ENCODE measurements at places on chromosomes 4 and X.

DNA sequence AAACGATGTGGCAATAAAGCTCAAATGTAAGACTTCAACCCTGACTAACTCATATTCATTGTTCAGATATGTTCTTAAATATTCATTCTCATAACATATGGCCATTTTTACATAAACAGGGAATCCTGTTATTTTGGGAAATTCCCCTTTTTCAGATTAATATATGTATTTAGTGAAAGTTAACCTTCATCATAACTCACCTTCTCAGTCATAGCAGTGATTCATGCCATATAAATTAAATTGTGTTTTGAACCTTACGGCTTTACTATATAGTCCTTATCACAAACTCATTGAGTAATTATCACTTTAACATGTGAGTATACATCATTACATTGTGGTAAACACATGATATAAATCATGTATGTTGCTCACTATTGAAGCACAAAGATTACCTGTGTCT is 392.5 kb upstream of the TRAM1L1 start:
- no peak for DNase-seq

DNA sequence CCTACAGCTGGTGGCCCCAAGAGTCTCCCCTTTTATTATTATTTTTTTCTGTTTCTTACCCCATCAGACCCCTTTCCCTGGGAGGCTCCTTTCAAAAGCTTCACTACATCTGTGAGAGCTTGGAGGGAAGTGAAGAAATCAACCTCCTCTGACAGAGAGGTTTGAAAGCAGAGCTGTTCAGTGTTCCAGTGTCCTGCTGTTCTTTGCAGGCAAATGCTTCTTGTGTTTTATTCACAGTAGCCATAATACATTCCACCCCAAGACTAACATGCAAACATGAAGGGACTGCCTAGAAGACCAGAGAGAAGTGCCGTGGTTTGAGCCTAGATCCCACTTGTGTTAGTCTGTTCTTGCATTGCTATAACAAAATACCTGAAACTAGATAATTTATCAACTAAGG is 192.1 kb downstream of the PTTG2 start:
- DNase-seq: no peak

GRCh38 chr4:32909736-32910135 is 2189.6 kb downstream of the PCDH7 start:
- DNase-seq: no peak

DNA sequence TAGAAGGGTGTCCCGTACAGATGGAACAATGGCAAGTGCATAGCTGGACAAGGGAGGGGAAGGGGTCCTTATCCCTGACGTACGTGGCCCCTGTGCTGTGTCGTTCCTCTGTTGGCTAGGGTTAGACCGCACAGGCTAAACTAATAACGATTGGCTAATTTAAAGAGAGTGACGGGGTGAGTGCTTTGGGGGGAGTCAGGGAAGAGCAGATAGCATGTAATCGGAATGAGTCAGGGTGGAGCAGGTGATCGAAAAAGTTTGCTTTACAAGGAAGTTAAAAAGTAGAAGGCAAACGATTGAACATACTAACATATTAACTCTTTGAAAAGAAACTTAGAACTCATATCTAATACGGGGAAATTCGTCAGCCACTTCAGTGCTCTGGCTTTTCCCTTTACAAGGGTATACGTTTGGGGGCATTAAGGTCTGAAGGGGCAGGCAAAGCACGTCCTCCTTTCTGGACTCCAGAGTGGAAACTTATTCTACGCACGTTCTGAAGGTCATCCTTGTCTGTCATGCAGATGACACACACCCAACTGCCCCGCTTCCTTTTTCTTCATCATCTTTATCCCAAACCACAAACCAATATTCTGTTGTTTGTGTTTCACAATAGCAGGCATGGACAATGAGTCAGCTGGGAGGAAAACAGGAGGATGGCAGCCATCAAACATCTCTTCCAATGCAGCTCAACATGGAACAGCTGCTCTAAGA is 10.2 kb upstream of the CRLF2 start:
- DNase-seq: no peak

DNA sequence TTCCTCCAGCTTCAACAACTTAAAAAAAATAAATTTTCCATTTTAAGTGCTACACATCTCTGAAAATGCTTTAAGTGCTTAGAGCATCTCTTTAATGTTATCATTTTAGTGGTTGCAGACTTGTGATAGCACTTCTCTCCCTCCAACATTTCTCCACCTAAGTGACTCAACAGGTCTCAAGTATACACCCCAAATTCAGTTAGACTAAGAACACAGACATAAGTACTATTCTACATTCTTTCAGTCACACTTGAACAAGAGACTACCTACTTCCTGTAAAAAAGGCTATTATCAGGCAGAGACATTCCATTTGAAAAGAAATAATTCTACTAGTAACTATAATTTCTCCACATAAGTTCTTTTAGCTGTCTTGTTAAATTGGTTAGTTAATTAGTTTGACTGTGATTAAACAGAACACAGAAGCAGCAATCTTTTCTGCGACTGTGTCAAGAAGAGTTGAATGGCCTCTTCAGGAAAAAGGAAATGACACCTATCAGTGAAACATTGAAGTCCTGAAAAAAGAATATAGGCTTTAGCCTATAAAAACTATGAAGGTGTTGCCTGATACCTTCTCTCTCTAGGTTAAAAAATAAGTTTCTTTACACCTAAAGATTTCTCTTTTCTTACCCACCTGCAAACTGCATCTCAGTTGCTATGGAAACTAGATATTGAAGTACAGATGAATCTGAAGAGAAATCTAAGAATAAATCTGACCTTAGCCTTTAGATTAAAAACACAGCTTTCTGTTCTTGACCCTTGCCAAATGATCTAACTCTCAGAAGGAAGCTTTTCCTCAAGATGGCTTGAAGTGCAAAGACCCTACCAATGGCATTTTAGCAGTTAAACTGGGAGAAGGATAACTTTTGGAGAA is 18.0 kb downstream of the NAF1 start:
- DNase-seq: no peak

DNA sequence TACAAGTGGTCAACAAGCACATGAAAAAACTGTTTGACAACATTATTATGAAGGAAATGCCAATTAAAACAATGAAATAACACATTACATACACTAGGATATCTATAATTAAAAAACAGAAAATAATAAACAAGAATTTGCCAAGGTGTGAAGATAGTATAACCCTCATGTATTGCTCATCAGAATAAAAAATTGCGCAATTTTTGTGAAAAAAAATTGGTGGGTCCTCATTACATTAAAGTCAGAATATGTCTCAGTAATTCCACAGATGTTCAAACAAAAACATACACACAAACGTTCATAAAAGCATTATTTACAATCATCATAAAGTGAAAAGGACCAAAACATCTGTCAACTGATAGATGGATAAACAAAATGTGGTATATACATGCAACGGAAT is 63.0 kb upstream of the AR start:
- DNase-seq: no peak

DNA sequence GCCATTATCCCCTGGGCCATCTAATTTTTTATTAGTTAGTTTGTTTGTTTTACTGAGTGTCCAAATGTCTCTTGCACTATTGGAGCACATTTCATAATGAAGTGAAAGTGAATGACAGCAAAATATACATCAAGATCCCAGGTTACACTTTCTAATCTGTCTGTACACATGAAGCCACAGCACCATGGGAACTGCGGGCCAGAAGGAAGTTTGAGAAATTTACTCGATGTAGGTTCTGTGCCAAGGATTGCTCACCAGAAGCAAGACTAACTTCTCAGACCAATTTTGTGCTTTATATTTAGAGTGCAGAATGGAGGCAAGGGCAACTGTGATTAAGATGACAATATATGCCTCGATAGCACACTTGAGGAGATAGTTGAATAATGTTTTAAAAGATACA is 258.0 kb downstream of the COL25A1 start:
- DNase-seq: no peak

DNA sequence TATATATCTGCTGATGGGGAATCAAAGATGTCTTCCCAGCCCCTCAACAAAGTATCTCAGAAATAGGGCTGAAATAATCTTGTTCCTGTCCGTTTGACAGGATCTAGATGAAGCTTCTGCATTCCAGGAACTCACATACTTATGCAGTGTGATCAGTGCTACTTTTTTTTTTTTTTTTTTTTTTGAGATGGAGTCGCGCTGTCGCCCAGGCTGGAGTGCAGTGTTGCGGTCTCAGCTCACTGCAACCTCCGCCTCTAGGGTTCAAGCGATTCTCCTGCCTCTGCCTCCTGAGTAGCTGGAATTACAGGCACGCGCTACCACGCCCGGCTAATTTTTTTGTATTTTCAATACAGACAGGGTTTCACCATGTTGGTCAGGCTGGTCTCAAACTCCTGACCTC is 36.4 kb downstream of the DHX15 start:
- no peak for DNase-seq

DNA sequence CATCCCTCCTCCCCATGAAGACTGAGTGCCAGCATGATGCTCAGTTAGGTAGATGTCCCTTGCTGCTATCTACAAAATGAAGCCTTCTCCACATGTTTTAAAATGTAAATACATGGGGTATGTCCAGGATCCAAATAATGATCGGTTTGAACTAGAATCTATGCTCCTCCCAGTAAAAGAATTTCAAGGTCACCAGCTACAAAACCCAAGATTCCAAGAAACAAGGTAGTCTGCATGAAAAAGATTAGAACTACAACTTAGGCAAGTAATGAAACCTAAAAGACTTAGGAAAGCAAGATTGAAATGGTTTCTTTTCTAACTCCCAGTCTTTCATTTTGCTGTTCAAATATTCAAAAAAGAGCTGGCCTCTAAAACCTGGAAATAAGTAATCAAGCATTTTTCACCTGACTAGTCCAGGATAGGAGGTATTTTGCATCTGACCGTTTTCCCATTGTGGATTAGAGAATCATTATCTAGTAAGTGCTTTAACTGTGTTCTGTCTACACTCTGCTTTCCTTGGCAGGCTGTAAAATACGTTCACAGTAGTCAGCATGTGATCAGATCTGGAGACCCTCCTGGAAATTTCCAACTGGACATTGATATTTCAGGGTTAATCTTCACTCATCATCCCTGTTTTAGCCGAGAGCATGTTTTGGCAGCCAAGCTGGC is 57.4 kb downstream of the CC2D2A start:
- DNase-seq: no peak

- DNase-seq: no peak
Observed at GRCh38 chr4:59571805-59572430, 1628.2 kb upstream of the ADGRL3 start.

- no peak for DNase-seq
Observed at GRCh38 chr4:183304067-183304466, 16.0 kb downstream of the CLDN22 start.

DNA sequence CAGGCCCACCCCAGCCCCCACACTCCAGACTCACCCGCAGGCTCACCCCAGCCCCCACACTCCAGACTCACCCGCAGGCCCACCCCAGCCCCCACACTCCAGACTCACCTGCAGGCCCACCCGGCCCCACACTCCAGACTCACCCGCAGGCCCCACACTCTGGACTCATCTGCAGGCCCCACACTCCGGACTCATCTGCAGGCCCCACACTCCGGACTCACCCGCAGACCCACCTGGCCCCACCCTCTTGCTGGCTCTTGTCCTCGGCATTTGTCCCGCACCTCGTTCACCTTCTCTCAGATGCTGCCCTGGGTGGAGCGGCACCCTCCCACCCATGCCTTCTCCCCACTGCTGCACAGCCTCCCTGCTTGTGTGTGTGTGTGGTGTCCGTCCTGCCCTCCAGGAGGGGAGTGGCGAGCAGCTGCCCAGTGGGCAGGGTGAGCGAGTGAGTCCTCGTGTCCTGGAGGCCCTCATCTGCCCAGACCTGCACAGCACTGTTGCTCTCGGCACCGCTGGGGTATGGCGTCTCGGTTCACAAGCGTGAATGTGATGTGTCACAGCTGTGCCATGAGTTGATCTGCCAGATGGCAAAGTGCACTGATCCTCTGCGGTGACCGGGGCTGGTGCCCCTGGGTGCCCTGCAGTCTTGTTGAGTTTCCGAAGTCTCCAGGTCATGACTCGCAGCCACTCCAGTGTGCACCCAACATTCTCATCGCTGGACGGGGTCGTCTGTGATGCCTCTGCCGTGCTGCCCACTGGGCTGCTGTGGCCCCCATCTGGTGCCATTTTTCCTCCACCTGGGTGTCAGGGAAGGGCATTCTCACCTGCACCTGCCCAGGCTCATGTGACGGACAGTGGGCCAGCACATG is 27.7 kb downstream of the MAEA start:
- DNase-seq: no peak

- no peak for DNase-seq
Observed at GRCh38 chr4:57985161-57985560, 875.0 kb upstream of the IGFBP7 start.

DNA sequence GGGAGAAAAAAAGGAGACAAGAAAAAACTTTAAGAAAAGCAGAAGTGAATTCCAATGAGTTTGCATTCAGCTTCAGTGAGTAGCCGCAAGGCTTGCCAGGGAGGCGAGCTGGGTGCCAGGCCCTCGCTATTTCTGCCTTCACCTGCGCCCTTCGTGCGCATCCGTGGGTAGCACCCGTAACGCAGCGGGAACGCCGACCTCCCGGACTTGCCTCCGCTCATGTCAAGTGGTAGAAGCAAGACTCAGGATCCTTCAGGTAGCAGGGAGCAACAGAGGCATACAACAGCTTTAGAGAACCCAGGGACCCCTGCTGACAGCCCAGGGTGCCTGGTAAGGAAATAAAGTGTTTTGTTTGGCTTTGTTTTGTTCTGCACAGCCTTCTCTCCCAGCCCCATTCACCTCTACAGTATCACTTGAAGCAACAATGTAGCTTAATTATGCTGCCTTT is 140.0 kb upstream of the BCOR start:
- DNase-seq: no peak

GRCh38 chr4:98609934-98610333 is 48.5 kb downstream of the TSPAN5 start:
- DNase-seq: no peak

DNA sequence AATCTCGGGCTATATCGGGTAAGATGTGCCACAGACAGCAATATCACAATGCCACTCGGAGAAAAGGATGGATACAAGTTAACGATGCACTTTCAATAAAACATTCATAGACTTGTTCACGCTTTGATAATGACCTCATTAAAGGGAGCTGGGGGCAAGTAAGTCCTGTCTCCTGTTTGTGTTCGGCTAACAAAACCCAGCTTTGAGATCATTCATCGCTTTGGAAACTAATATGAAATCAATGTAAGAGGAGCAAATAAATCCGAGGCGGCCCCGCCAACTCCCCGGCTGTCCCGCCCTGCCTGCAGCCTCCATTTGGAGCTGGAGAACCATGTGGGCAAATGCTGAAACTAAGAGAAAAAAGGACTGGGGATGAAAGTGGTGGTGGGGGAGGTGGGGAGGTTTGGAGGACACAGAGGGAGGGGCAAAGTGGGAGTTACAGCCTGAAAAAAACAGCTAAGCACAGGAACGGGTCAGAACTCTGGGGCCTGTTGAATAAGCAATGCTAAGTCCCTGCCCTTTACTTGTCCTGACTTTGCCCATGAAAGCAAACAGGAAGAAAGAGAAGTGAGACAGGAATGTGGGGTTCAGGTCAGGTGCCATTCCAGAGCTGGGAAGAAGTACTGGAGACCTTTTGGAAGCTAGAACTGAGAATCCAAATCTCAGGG is 3.5 kb upstream of the GSX2 start:
- no peak for DNase-seq

- no peak for DNase-seq
Observed at GRCh38 chrX:136196691-136197155, 49.4 kb downstream of the FHL1 start.

GRCh38 chr4:2878346-2878745 is 34.7 kb downstream of the ADD1 start:
- no peak for DNase-seq
